ENCODE measurements at places on chromosomes 3 and 15.

DNA sequence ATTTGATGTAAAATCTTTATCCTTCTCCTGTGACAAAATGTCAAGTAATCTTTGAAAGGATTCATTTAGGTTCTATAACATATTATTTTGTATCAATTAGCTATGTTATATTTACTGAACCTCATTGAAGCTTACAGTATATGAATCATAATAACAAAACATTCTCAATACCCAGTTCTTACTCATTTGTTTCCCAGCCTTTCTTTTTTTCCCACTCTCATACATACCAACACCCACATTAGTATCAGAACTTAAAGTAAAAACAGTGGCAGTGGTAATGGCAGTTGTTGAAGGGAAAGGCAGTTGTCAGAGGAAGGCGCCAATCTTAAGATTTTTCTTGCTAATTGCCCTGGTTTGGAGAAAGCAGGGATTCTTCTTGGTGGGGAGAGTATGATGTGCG lies 33.2 kb upstream of the TRPC1 start:
- DNase-seq = no peak

DNA sequence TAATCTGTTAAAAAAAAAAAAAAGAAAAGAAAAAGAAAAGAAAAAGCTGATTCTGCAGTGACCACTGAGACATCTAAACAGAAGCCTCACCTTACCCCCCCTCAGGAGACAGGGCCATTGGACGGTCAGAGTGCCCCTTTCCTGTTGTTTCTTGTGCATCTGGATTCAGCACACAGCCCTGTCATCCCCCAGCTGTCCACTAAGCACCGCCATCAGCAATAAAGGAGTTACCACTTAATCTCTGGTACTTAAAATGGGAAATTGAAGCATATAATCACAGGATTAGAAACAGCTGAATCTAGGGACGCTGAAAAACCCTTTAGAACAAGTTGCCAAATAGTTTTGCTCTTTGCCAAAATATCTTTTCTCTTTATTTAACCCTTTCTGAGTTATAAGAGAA lies 62.5 kb downstream of the TRIM69 start:
- DNase-seq = peak; percentile 17

- DNase-seq = no peak
Measured at GRCh38 chr3:122052968-122053367, 2.2 kb upstream of the CD86 start.

GRCh38 chr3:59235634-59236012 lies 185.8 kb upstream of the CFAP20DC start:
- DNase-seq = no peak

DNA sequence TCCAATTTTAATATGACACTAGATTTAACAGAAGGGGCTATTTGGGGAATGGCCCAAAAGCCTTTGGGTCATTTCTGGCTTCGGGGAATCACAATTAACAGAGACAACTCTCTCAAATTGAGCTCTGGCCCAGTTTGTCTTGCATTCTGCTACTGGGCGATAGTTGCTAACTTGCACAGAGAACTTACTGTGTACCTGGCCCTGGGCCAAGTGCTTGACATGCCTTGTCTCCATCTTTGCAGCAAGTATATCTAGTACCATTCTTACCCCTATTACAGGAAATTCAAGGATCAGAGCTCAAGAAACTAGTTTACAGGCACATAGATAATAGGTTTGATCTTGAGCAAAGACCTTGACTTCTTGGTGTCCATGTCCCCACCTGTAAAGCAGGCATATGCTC lies 175.7 kb downstream of the TMEM108 start:
- DNase-seq = no peak

DNA sequence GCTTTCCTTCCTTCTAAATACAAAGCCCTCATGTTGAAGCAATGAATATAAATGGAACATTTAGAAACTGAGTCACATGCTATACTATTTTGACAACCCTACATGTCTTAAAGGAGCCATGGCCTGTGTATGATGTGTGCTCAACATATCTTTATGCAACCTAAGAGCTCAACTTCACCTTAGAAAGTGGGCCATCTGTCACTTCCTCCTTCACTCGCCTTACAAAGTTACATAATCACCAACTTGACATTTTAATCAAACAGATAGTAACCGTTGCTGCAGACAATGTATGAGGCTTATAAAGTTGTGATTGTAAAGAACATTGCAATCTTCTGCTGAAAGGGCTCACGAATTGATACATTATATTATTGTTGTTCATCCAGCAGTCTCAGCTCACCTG lies 163.6 kb downstream of the SERPINI1 start:
- DNase-seq = no peak

DNA sequence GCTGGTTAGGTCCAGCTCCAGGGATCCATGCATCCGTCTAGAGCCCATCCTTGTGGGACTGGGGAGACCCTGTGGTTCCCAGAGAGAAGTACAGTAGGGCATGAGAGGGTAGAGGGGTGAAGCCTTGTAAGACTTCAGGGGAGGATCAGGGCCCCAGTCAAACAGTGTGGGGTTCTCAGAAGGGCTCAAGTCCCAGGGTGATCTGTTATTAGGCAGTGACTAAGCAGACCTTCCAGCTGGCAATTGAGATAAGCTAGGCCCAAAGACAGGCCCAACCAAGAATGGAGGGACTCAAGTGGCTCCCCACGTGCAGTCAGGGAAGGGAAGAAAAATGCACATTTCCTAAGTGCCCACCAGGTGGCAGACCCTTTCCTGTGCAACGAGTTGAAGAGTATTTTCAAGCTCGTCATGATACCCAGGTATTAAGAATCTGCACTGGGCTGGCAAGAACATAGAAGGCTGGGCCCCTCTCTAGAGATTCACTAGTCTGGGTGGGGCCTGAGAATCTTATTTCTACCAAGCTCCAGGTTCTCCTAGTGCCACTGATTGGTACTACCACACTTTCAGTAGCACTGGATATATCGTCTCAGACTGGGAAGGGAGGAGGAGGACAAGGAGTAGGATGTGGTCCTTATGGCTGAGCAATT lies 240.8 kb downstream of the NR1D2 start:
- DNase-seq = peak; percentile 27

- no peak for DNase-seq
Measured at GRCh38 chr3:106542101-106542769, 673.4 kb upstream of the CBLB start.

GRCh38 chr3:52324676-52325075 lies 8.6 kb downstream of the DNAH1 start:
- DNase-seq = no peak

DNA sequence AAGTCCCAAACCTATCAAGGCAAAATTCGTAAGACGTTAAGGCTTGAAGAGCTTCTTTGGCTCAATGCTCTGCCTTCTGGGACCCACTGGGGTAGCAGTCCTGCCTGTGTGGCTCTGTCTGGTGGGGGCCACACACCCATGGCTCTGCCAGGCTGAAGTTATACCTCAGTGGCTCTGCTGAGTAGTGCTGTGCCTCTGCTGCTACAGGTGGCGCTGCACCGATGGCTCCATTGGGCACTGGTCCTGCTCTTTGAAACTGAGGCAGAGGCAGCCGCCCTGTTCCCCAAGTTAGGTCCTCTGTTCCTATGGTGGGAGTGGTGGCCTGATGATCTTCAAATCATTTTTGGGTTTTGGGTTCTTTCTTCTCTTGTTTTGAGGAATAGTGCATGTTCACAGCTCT lies 68.0 kb upstream of the AP4E1 start:
- no peak for DNase-seq

DNA sequence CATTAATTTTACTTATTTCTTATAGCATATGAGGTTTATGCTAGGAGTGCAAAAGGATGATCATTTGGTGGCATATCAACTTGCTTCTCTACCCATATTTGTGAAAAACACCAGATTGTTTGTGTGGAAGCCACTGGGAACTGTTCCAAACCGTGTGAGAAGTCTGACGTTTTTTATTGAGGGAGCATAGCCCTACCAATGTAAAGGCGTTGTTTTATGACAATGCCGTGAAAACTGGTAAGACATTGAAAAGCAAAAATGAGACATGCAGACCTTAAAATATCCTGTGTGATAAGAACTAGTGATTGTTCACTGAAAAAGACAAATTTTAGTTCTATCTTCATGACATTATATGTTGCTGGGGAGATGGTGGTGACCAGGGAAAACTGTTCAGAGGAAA lies 87.8 kb downstream of the CHL1 start:
- no peak for DNase-seq

- DNase-seq = no peak
Measured at GRCh38 chr3:95813244-95813643, 1001.1 kb upstream of the EPHA6 start.

DNA sequence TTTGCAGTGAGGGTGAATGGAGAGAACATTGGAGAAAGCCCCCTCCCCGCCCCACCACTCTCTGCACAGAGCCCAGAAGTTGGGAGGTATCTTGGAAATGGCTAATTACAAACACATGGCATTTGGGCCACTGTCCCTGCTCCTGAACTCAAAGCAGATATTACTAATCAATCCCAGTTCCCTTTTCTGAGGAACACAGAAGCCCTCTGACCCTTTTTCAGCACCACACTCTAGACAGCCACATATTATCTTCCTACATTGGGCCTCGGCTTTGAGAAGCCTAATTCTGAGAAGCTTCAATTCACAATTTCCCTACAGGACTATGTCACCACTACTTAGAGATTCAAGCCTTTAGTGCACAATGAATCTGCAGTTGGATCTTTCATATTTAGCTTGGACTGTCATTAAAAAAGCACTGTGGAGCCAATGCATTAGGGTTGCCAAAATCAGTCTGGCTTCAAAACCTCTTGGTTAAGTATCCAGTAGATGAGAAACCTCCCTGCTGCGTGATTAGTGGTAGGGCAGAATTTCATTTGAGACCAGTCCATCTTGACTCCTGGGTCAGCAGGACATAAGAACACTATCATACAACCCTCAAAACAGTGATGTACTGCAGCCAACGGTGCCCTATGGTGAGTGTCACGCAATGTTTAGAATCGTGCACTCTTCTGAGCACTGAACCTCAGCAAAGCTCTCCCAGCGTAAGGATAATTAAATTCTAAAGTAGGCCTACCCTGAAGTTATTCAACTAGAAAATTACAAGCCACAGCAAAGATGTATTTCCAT lies 26.1 kb downstream of the MGLL start:
- no peak for DNase-seq

GRCh38 chr3:67196677-67197076 lies 198.6 kb downstream of the KBTBD8 start:
- no peak for DNase-seq

DNA sequence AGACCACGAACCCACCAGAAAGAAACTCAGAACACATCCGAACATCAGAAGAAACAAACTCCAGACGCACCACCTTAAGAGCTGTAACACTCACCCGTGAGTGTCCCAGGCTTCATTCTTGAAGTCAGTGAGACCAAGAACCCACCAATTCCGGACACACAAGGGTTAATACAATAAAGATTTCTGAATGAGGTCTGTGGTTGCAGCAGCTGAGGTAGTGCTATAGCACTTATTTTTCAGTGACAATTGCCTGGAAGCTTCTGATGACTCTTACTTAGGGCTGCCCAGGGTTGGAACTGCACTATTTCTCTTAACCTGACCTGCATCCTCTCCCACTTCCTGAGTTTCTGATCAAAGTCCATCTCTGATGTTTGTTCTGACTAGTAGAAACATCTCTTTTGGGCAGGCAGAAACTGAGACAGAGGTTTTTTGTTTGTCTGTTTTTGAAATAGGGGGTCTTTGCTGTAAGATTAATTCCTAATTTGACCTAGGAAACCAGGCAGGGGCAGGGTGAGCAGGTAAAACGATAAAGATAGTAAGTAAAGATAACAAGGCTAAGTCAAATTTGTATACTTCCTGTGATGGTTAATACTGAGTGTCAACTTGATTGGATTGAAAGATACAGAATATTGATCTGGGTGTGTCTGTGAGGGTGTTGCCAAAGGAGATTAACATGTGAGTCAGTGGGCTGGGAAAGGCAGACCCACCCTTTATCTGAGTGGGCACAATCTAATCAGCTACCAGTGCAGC lies 169.1 kb downstream of the GAP43 start:
- DNase-seq = no peak

- DNase-seq = no peak
Measured at GRCh38 chr15:70505936-70506912, 257.1 kb downstream of the UACA start.

DNA sequence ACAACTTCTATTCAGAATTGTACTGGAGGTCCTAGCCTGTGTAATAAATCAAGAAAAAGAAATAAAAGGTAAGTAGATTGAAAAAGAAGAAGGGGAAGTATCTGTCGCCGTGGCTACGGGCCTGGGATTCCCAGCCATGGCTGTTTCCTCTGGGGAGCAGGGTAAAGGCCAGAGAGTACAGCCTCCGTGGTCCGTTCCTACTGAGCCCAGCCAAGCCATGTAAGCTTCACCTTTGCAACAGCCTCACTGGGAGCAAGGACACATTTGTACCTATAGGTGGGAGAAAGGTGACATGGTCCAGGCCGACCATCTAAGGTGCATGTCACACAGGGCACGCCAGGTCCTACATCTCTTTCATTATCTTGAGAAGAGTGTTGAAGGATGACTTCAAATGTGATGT lies 71.3 kb downstream of the ANP32A start:
- DNase-seq = no peak

GRCh38 chr15:100204771-100205170 lies 137.0 kb downstream of the ADAMTS17 start:
- DNase-seq = no peak

- peak; percentile 81 for DNase-seq
Measured at GRCh38 chr3:47824541-47825473, 21.9 kb downstream of the DHX30 start.

DNA sequence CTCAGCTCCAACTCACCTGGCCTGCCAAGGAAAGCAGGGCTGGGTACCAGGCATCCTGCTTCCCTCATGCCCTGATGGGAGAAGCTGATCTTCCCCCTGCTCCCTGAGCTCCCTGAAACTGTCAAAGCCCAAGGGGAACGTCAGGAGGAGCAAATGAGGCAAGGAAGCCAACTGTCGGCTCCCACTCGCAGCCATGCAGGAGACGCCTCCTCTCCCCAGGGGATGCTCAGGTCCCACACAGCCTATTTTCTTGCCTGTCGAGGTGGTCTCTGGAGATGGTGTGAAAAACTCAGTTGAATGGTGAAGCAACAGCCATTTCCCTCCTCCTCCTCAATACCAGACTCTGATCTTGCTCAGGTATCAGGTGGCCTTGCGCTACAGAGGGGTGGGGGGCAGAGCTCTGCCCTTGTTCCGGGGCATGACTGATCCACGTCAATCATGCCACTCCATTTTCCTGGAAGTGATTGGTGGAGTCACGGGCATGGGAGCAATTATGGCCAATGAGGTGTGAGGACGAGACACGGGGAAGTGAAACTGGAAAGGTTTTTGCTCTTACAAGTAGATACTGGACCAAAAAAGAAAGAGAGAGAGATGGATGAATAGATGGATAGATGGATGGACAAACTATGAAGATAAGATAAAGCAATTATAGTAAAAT lies 58.2 kb downstream of the SLC6A1 start:
- DNase-seq = no peak

- no peak for DNase-seq
Measured at GRCh38 chr3:196268284-196269163, 19.0 kb downstream of the PCYT1A start.

DNA sequence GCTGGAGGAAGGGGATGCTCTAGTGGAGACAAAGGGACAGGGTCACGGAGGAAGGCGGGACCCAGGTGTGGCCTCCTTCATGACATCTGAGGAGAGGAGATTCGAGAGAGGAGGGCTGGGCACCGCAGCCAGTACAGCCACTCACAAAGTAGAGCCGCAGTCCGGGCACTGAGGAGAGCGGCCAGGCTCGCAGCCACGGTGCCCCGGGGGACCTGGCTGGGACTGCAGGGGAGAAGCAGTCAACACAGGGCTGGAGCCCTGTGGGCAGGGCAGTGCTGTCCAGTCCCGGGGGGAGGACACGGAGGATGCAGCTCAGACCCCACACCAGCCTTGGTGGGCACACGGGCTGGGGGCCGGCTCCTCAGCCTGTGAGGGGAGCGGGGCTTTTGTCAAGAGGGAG lies 40.3 kb downstream of the HMCES start:
- no peak for DNase-seq

- DNase-seq = no peak
Measured at GRCh38 chr3:136281966-136282520, 31.9 kb downstream of the PCCB start.
